Stimulated activated CD8-positive, alpha-beta memory T cell treated with anti-CD3 and anti-CD28 coated beads, Interleukin-7, amount 100 ng/mL, for 1 hour (primary cell): ENCODE measurements at places on chromosomes 3 and 15.

DNA sequence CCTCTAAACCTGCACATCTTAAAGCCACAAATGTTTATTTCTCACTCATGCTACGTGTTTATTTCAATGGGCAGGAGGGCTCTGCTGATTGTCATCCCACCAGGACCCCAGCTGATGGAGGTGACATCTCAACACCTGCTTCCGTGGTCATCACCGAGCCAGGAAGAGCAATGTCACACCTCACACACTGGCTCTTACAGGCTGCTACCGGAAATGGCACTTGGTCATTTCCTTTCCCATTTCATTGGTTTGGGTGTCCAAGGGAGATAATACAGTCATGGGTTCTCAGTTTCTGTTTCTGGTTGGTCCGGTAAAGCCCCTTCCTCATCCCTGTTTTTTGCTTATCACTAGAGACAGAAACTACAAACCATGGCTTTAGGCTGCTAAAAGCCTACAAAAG lies 41.9 kb downstream of the ABHD2 start:
- peak; percentile 29 for DNase-seq

- no peak for DNase-seq
Measured at GRCh38 chr3:53740956-53741355, 105.3 kb downstream of the CHDH start.

DNA sequence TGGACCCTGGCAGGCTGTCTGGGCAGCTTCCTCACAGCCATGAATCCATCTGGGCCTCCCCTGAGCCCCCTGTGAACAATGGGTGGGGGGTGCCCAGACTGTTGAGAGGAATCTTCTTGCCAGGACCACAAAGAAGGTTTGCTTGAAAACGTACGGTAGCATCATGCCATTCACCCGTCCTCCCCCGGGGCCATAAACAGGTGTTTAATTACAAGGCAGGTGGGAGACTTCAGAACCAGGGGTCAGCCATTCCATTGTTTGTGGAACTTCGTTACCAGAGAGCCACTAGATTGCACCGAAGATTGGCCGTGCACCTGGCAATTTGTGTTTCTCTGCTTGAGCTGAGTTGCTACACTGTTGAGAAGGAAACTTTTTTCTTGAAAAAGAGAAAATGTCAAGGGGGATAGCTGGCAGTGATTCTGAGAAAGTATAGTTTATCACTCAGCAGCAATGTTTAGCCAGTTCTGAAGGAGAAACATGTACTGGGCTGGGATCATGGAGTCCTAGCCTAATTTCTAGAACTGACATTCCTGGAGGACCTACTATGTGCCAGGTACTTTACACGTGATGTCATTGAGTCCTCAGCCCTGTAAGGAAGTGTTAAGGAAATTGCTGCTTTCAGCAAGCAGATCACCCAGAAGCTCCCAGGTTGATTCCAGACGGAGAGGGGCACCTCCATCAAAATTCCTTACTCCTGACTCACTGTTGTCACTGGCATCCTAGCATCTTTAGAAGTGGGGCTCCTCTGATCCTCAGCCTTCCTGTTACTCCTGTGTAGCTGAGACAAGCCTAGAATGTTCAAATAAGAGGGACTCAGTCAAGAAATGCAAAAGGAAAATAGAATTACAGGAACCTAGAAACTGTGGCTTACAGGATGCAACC lies 103.8 kb upstream of the UBE2E1 start:
- no peak for DNase-seq

GRCh38 chr15:83954506-83954905 lies 281.1 kb upstream of the GOLGA6L4 start:
- DNase-seq: no peak

DNA sequence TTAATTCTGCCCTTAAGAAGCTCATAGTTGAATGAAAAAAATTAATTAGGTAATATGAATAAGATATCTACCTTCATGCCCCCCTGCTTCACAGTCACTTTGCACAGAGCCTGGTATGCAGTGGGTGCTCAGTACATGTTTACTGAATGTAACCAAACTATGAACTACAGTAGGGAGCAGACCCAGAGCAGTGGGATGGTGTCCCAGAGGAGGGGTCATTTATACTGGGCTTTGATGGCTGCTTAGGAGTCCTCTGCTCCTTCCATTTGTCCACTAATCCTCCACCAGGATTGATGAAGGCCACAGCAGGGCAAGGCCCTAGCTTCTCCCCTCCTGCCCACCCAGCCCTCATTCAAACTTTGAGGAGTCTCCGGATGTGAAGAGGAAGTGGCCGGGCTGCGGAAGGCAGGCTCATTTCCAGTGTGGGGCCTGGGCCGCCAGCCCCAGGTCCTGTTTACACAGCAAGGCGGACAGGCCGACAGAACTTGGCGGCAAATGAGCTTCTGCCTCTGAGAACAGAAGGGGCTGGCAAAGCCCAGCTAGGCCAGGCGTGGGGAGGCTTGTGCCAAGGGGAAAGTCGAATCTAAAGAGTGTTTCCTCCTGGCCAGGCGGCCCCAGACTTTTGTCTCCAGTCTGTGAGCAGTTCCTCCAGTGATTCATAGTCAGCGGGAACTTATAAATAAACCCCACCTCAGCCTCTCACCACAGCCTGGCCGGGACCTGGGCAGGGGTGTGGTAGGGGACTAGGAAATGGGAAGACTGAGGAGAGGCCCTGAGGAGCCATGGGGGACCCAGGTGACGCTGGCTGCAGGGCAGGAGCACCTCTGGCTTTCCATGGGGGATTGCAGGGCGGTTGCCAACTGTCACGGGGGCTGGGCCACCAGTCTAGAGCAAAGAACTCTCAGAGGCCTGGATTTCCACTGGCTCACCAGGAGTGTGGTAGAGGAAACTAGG lies 51.6 kb upstream of the LCTL start:
- DNase-seq: no peak

DNA sequence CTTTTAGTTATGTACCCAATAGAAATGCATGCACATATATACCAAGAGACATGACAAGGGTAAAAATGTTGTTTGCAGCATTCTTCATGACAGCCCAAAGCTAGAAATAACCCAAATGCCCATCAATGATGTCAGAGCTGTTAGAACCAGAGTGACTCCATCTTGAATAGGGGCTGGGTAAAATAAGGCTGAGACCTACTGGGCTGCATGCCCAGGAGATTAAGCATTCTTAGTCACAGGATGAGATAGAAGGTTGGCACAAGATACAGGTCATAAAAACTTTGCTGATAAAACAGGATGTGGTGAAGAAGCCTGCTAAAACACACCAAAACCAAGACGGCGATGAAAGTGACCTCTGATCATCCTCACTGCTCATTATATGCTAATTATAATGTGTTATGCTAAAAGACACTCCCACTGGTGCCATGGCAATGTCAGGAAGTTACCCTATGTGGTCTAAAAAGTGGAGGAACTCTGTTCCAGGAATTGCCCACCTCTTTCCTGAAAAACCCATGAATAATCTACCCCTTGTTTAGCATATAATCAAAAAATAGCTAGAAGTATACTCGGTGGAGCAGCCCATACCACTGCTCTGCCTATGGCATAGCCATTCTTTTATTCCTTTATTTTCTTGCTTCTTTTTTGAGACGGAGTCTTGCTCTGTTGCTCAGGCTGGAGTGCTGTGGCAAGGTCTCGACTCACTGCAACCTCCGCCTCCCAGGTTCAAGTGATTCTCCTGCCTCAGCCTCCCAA lies 32.9 kb downstream of the ZBTB11 start:
- DNase-seq: no peak

GRCh38 chr3:139572847-139573672 lies 33.5 kb upstream of the RBP1 start:
- no peak for DNase-seq

GRCh38 chr15:63190769-63191649 lies 1.6 kb downstream of the RAB8B start:
- no peak for DNase-seq

DNA sequence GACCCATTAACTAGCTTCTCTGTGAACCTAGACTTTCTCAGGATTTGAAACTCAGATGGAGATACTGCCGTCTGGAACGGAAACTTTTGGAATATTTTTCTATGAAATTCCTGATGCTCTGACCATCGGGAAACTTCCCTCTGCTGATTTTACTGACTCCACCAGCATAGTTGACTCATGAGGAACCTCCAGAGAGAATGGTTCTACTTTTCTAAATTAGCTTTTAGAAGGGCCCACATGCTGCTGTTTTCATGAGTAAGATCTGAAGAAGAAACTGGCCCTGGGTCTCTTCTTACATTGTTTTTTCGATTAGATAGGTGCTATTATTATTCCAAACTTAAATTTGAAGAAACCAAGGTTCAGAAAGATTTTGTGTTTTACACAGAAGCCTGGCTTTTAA lies 326.3 kb upstream of the NR2E3 start:
- no peak for DNase-seq

GRCh38 chr15:58777107-58777506 lies 6.0 kb downstream of the MINDY2 start:
- no peak for DNase-seq

DNA sequence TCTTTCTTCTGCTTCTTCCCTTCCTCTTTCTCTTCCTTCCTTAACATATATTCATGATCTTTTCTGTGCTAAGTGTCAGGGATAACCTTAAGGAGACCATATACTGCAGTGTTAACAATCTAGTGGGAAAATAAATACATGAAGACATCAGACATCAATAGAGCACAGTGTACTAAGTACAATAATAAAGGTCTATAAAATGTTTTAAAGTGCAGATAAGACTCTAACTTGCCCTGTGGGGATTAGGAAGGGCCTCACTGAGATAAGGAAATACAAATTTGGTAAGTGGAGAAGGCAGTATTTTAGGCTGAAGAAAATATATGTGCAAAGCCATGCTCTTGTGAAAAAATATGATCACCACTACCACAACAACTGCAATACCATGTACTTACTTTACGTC lies 49.2 kb upstream of the NANOGP8 start:
- no peak for DNase-seq

DNA sequence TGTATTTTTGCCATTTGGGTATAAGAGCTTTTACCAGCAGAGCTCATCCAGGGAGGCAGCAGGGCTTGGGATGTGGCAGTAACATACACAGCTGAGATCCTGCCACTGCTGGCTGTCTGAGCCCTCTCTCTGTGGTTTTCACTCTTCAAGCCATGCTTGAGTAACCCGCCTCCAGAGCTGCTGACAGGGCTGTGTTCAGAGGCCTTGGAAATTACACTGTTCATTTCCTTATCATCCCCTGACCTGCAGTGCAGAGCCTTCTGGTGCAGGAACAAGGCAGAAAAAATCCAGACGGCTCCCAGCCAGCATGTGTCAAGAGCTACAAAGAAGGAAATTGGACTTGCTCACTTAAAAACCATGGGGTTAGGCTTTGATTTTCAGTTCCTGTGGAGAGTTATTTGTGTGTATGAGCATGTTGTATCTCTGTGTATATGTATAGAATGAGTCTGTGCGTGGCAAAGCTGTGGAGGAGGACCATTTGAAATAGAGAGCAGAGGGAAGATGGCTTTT lies 47.0 kb downstream of the ZNF609 start:
- no peak for DNase-seq

GRCh38 chr3:115146032-115146417 lies 1.1 kb downstream of the ZBTB20 start:
- no peak for DNase-seq

DNA sequence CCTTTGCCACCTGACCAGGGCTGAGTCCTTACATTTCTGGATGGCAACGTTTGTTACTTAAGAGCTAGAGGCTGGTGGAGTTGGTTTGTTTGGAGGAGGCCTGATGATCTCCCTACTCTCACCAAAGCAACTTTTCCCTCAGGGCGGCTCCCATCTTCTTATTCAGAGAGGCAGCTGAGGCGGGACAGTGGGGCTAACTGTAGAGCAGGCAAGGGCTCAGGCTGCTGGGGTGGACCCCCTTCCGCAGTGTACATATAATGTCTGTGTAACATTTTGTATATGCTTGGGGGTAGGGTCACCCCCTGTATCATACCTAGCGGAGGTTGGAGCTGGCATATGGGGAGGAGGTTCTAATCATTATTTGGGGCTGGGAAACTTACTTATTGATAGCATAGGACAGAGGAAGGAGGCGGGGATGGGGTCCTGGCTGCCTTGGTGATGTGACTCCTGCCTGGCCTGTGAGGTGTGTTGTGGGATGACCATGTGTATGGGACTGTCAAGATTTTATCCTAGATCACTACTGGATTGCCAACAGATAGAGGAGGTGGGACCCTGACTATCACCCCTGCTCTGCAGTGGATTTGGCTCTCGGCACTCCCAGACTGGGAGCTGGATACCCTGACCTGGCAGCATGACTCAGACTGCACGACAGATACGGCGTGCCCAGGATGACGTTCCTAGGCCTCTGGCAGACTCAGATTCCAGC lies 52.5 kb upstream of the UBE2Q2 start:
- DNase-seq: no peak

DNA sequence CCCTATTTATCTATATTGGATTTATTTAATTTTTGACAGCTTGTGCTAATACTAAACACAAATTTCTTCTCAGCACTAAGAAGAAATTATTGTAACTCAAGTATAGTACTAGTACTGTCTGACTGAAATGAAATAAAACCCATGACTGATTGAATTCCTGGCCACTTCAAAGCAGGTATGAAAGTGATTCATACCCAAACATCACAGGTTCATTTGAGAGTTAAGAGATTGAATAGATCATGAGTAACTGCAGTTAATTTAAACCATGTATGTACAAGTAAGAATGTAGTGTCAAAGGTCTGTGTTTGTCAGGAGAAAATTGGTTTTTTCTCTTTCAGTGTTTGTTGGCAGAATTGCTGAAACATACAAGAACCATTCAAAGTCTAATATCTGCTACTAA lies 332.0 kb upstream of the GRM7 start:
- no peak for DNase-seq

- DNase-seq: no peak
Measured at GRCh38 chr3:157618075-157618760, 115.0 kb upstream of the VEPH1 start.

GRCh38 chr3:11186771-11187191 lies 32.5 kb downstream of the HRH1 start:
- no peak for DNase-seq

DNA sequence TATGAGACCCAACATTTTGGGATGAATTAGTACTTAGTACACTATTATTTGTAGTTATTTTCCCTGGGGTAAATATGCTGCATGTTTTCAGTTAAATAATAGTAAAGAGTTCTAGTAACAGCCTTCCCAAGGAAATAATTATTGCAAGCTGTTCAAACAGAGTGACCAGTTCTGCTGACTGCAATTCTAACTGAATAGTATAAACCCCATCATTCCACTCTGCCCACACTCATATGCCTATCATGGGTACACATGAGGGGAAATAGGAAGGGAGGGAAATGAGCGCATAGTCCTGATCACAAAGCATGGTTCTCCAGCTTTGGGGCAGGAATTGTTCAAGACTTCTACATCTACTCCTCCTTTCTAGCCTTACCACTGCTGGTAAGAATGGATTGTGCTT lies 18.7 kb downstream of the UQCC5 start:
- DNase-seq: no peak

GRCh38 chr15:90859234-90860131 lies 8.9 kb upstream of the FURIN start:
- no peak for DNase-seq

DNA sequence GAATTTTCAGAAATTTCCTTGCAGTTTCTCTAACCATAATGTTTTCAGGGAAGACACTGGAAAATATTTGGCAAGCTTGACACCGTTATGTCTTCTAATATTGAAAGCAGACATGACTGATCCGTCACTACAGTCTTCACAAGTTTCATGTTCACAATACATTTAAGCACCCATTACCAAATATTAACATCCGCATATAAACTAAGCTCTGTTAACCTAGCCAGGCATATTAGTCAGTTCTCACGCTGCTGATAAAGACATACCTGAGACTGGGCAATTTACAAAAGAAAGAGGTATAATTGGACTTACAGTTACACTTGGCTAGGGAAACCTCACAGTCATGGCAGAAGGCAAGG lies 162.7 kb upstream of the LYSMD4 start:
- no peak for DNase-seq
